Keratinocyte (primary cell): ENCODE measurements at places on chromosomes 16 and 17. TPM values are rescaled to one million over a fixed set of nuclear protein-coding genes. Genes with fewer than 3 reads are reported as not detected.

- H3K27me3 ChIP-seq = no peaks in the 10 kb centered on the region
- DNase-seq = no peak
- H3K36me3 ChIP-seq = no peaks in the 10 kb centered on the region
- H3K4me1 ChIP-seq = peaks cover 6% of the 10 kb centered on the region
- H3K27ac ChIP-seq = no peak overlapping the region
- no peak overlapping the region for H3K4me3 ChIP-seq
Observed at GRCh38 chr17:79341222-79341780, 266.7 kb downstream of the ENGASE start.

DNA sequence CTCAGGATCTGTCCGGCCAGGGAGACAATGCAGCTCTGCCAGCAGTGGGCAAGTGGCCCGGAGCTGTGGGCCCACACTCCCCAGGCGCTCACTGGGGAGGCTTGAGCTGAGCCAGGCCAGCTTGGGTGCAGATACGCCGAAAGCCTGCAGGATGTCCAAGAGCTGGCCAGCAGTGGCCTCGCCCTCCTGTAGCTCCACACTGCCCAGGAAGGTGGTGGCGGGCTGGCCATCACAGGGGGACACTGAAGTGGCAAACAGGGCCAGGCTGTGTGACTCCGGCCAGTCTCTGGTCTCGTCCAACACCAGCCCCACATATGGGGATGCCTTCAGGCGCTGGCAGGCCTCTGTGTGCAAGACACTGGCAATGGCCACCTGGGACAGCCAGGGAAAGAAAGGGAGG lies 9.6 kb downstream of the C17orf113 start:
- H3K36me3 ChIP-seq = no peaks in the 10 kb centered on the region
- no peak overlapping the region for H3K4me3 ChIP-seq
- H3K4me1 ChIP-seq = peaks cover 7% of the 10 kb centered on the region

Gene NPIPA7
- polyA plus RNA-seq = 20.3 to 22.5 TPM (median 20.5 TPM) in 3 replicates

GRCh38 chr17:15456972-15457722 lies 10.3 kb downstream of the CDRT4 start:
- no peaks in the 10 kb centered on the region for H3K27me3 ChIP-seq
- no peaks in the 10 kb centered on the region for H3K36me3 ChIP-seq
- no peak overlapping the region for H3K27ac ChIP-seq
- H3K4me1 ChIP-seq = no peaks in the 10 kb centered on the region

DNA sequence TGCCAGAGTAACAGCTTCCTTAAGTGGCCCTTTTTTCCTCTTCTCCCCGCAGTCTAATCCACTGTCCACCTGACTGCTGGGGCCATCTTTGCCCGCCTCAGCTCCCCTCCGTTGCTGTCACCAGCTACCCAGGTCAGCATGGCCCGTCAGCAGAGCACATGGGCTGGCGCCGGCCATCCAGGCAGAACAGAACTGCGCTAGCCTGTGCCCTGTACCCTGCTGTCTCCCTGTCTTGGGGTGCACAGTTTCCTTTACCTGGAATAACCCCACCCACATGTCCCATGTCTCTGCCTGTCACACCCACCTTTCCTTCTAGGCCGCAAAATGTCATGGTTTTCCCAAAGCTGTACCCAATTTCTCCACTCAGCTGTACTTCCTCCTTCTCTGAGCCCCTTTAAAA lies 55.7 kb downstream of the GNAO1 start:
- no peak overlapping the region for H3K4me3 ChIP-seq
- H3K27ac ChIP-seq = no peak overlapping the region
- no peaks in the 10 kb centered on the region for H3K36me3 ChIP-seq
- no peak for DNase-seq

GRCh38 chr16:56225017-56225742 lies 33.9 kb downstream of the GNAO1 start:
- H3K4me3 ChIP-seq = no peak overlapping the region
- H3K36me3 ChIP-seq = no peaks in the 10 kb centered on the region
- no peak for DNase-seq
- no peaks in the 10 kb centered on the region for H3K4me1 ChIP-seq
- no peak overlapping the region for H3K27ac ChIP-seq
- H3K27me3 ChIP-seq = peaks cover 6% of the 10 kb centered on the region
